K562 (cell line): ENCODE measurements at places on chromosomes 7 and 10.

GRCh38 chr10:109474261-109474660, 449.1 kb downstream of the XPNPEP1 start:
- H3K27me3 ChIP-seq = no peaks in the 10 kb centered on the region
- H3K4me1 ChIP-seq = no peaks in the 10 kb centered on the region
- H3K4me3 ChIP-seq = no peak overlapping the region
- no peak for DNase-seq

DNA sequence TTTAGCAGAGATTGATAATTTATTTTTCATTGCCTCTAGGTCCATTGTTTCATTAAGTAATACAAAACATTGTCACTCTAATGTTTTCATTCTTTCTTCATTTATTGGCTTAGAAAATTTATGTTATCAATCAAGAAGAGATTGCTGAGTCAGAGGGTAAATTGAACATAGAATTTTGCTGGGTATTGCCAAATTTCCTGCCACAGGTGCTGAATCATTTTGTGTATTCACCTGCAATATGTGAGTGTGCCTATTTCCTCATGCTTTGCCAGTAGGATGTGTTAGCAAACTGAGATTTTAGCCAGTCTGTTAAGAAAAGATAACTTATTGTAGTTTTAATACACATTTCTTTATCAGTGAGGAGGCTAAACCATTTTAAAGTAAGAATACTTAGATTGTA, 38.0 kb downstream of the MARCHF5 start:
- H3K36me3 ChIP-seq = peaks cover 4% of the 10 kb centered on the region; the same call in 2 of the 3 replicates
- no peak overlapping the region for H3K27ac ChIP-seq
- no peak for DNase-seq
- H3K4me3 ChIP-seq = no peak overlapping the region
- no peaks in the 10 kb centered on the region; the same call in 1 of the 3 replicates for H3K4me1 ChIP-seq

- H3K4me1 ChIP-seq = no peaks in the 10 kb centered on the region
- H3K27ac ChIP-seq = no peak overlapping the region
- no peak overlapping the region for H3K4me3 ChIP-seq
- no peaks in the 10 kb centered on the region for H3K27me3 ChIP-seq
- H3K36me3 ChIP-seq = no peaks in the 10 kb centered on the region
Measured at GRCh38 chr7:41312235-41312634, 390.7 kb downstream of the INHBA start.

- no peak for DNase-seq
- peaks cover 7% of the 10 kb centered on the region for H3K4me1 ChIP-seq
- no peak overlapping the region for H3K4me3 ChIP-seq
- H3K27me3 ChIP-seq = no peaks in the 10 kb centered on the region
Measured at GRCh38 chr7:45131891-45132290, 20.4 kb upstream of the TBRG4 start.
